ENCODE measurements at places on chromosomes 7 and 10. TPM values are rescaled to one million over a fixed set of nuclear protein-coding genes. Genes with fewer than 3 reads are reported as not detected.

The PON2 gene
- 112 TPM for total RNA-seq

The FEZF1 gene
- not detected for total RNA-seq

The KLLN gene
- 0.10 TPM for total RNA-seq

The VKORC1L1 gene
- total RNA-seq = 19.4 TPM

The BAMBI gene
- 1.1 TPM for total RNA-seq
